Vagina (tissue), 2 donors: ENCODE measurements at places on chromosomes 12 and 14. TPM values are rescaled to one million over a fixed set of nuclear protein-coding genes. Genes with fewer than 3 reads are reported as not detected.

Gene KRT5
- total RNA-seq: 4,247 TPM

DNA sequence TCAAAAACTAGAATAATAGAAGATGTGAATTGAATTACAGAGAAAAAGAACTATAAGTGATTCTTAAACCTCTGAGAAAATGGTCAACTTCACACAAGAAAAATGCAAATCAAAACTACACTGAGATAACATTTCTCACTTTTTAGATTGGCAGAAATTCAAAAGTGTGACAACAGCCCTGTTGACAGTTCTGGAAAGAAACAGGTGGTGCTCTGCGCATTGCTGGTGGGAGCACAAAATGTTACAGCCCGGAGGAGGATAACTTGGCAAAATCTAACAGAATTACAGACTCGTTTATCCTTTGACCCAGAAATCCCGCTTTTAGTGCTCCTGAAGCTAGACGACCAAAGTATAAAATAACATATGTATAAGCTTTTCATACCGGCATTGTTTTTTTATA, 222.5 kb upstream of the CNTN1 start:
- DNase-seq: no peak

DNA sequence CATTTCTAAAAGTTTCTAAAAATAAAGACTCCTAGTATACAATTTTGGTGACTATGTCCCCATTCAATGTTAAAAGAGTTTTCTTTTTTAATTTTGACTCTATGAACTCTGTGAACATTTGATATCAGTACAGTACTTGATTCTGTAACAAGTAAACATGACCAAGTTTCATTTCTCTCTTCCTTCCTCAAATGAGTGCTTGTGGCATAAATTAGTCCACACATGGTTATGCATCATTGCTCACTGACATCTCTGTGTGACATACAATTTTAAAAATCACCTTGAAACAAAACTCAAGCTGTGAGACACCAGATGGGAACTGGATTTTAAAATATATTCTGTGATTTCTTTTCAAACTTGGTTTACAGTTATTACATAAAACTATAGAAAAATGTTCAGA, 253.9 kb upstream of the MDGA2 start:
- DNase-seq: no peak

DNA sequence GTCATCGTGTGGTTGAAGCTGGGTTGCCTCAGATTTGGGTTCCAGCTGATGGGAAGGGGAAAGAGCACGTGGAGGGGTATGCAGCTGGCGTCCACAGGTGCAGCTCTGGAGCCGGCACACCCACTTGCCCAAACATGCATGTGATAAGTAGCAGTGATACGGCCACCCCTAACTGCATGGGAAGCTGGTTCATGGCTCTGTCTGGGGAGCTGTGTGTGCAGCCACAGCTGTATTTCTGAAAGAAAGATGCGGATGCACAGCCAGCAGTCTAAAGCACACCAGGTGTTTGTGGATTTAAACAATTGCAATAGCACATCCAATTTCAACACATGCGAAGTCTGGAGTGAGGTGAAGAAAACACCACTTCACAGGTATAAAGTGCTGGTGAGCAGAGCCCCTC, 181.4 kb downstream of the EFCAB11 start:
- DNase-seq: no peak

- DNase-seq: no peak
Observed at GRCh38 chr12:27564612-27565213, 40.7 kb downstream of the PPFIBP1 start.

- DNase-seq: no peak
Observed at GRCh38 chr12:102633981-102634605, 153.7 kb upstream of the IGF1 start.

- no peak for DNase-seq
Observed at GRCh38 chr12:61563665-61564450, 696.3 kb upstream of the USP15 start.
